ENCODE measurements at places on chromosomes 12 and 14.

DNA sequence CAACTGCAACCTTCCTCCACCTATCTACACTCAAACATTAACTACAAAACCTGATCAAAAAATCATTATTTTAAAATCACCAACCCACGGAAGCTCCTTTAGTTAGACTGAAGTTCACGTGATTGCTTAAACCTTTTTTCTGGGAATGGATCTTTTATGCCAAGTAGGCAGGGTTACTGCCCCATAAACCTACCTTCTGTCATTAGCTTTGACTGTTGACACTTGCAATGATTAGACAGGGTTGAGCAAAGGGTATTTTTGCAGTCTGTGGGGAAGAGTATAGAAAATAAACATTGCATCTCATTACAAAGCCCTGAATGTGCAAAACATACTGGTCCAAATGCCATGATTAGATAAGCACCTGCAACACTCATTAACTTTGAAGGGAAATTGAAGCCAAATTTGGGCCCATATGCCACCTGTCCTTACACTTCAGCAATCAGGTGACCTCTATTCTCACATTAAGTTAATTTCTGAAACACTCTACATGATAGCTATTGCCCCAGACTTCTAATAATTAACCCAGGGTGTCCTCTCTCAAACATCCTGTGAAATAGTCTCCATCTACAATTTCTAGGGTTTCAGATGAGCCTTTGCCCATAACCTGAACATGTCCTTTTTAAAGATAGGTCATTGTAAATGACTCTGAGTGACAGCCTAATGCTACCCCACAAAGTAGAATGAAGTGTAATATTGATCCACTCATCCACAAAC, 156.0 kb upstream of the PLEKHG7 start:
- DNase-seq: no peak

DNA sequence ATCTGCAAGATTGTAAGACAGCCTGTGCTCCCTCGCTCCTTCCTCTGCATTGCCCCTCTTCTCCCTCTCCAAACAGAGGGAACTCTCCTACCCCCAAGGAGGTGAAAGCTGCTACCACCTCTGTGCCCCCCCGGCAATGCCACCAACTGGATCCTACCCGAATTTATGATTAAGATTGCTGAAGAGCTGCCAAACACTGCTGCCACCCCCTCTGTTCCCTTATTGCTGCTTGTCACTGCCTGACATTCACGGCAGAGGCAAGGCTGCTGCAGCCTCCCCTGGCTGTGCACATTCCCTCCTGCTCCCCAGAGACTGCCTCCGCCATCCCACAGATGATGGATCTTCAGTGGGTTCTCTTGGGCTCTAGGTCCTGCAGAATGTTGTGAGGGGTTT, 37.4 kb downstream of the DAD1 start:
- no peak for DNase-seq

- DNase-seq: no peak
These were observed 17.0 kb upstream of the TAS2R14 start for GRCh38 chr12:10956085-10956484.

DNA sequence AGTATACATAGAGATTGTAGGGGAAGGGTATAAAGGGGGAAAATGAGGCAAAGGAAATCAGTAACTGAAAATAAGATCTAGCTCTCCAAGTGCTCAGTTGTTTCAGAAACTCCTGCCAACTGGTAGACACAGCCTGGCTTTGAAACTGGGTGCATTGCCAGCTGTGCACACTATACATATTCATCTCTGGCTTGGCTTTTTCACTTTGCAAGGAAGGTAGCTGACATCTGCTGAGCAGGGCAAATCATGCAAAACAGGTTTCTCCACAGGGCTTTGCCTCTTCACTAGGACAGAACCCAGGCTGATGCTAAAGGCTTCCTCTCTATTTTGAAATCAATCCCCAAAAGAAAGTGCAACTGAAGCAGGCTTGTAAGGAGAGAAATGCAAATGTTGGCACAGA, 101.5 kb downstream of the HELB start:
- DNase-seq: no peak

DNA sequence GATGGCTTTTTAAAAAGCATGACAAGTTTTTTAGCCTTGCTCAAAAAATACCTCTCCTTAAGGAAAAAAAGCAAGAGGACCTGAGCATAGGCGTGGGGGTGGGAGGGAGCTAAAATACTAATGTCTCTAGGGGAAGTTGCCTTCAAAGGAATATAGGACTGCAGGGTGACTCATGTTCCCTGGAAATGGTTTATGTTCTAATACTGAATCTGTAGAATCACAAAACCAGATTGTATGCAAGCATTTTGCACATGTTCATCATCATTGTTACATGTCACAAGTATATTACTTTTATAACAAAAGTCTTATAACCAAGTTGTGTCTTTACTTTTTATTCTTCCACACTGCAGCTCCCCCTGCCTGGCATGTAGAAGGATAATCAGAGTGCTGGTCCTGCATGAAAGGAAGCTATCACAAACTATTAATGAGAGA, 36.6 kb downstream of the GPR135 start:
- DNase-seq: no peak

Measured in activated gamma-delta T cell (primary cell).